ENCODE measurements at places on chromosomes 1 and 21.

- no peak for DNase-seq
These were observed 2.3 kb upstream of the ATP2B4 start for GRCh38 chr1:203624341-203624712.

DNA sequence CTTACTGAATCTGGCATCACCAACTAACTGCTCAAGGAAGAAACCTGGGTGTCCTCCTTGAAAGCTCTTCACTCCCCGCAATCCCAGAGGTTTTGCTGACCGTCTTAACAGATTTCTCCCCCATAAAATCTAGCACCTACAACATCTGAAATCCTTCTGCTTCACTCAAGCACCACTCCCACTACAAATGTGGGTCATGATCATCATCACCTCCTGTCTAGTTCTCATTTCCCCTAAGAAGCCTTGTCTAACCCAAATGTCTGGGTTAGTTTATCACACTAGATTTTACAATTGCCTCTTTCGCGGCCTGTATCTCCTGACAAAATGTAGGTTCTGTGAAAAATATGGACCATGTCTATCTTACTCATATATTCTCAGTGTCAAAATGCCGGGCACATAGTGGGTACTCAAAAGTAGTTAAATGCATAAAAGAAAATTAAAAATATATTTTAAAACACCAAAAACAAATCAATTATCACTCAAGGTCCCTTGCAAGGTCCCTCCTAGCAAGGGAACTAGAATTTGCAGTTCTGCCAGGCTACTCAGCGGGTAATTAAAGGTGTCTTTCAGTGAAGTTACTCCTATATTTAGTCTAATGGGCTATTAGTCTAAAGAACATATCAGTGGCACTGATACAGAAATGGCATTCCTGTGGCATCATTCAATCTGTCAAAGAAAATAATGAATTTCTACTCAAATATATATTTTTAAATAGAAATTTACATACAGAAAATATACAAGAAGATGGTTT, 19.6 kb downstream of the C21orf91 start:
- DNase-seq = peak; percentile 11

DNA sequence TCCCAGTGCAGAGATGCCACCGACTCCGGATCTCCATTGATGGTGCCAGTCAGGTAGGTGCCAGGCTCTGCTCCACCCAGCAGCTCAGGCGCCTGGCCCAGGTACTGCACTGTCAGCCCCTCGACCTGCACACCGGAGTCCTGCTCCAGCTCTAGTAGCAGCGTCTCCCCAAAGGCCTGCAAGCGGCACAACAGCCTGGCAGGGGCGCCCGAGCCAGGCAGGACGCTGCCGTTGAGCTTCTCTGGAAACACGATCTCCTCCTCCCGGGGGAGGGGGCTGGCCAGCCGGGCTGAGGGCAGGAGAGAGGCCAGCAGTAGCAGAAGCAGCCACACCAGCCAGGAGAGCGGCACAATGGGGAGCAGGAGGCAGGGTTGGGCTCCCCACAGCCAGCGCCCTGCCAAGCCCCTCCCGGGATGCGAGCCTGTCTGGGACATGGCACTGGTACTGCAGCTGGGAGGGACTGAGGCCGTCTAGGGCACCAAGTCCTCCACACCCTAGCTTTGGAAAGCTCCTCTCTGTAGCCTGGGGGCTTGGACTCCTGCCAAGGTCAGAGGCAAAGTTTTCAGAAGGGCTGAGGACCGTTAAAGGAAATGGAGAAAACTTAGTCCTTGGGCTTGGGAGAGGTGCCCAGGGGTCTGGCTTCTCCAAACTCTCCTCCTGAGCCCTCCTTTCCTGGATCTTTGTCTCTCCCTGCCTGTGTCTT, 509 bp downstream of the ADAMTS4 start:
- DNase-seq = no peak

DNA sequence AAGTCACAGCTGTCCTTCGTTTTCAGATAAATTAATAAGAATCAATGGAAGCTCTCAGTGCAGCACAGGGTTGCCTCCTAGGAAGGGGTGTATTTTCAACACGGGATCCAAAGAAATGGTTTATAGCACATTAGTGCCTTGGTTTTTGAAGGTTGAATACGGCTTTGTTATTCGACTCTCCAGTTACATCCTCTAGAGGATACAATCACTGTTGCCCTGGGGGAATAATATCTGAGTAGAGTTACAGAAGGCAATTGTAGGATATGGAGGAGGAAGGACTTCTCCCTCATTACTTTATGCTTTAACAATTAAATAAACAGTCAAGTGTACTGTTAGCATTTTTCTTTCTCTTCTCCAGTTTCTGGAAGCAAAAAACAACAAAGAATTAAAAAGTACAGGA, 14.3 kb upstream of the ZNF326 start:
- DNase-seq = no peak

DNA sequence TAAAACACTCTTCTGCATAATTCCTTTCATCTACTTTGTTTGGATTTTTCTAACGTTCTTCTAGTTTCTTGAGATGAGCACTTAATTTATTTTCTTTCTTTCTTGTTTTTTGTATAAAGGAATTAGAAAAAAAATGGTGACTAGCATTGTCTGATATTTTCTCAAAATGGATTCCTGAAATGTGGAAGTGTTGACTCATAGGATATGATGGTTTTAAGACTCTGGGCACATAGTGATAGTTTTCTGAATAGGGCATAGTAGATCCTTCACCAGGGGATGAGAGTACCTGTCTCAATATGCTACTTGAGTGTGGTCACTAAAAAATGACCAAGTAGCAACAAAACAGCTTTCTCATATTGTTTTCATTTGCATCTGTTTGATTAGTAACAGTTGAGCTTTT, 100.9 kb downstream of the PEX14 start:
- no peak for DNase-seq

- DNase-seq = no peak
These were observed 202.4 kb upstream of the L1TD1 start for GRCh38 chr1:61992257-61992656.

- no peak for DNase-seq
These were observed 67.3 kb downstream of the TGFBR3 start for GRCh38 chr1:91818713-91818975.

DNA sequence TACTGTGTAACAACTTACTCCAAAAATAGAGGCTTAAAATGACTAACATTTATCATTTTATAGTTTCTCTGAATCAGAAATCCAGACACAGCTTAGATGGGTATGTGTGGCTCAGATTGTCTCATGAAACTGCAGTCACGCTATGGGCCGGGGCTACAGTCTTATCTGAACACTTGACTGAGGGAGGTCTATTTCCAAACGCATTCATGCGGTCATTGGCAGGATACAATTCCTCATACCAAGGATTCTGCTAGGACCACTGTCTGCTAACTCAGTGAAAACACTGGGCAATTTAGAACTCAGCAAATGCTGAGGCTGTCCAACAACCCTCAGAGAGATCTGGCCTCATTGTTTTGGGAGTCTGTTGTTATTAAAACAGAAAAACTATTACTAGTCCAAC, 178.6 kb downstream of the TBX15 start:
- DNase-seq = no peak

DNA sequence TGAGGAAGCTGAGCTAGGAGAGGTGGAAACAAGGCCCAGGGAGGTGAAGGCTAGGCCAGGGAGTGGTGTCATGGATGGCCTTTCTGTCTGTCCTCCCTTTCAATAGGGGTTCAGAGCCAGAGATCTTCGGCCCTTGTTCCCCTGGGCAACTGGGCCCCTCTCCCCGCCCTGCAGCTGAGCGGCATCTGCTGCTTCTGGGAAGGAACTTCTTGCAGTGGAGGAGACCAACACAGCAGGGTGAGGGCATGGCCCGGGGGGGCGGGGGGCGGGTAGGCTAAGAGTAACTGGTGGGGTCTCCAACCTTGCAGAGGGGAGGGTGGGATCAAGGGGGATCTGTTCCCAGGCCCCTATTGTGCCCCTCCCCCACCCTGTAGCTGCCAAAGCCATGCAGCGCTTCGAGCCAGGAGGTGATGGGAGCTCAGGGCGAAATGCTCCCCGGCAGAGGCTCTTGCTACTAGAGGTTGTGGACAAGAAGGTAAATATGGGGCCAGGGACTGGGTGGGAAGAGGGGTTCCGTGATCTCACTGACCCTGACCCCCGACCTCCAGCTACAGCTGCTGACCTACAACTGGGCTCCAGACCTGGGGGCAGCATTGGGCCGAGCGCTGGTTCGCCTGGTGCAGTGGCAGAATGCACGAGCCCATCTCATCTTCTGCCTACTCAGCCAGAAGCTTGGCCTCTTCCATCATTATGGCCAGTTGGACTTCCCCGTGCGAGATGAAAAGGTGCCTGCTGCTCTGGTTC, 11.7 kb downstream of the HYI start:
- DNase-seq = no peak

DNA sequence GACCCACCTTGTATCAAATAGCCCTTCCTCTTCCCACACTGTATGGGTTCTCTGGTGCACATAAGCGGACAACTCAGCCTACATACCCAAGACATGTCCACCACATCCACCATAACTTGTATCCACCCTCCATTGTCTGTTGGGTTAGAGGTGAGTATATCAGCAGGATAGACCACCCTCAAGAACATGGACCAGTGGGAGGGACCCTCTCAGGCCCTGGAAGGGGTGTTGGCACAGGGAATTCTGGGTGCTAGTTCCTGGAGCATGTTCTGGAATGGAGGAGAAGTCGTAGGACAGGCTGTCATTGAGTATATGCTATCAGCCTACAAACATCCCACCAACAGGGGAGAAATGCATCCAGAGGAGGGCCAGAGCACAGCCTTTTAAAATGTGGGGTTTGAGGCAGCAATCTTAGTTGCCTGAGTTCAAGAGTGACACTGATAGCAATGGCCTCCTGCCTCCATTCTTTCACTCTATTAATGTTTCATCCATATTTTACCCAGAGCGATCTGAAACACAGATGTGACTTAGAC, 7.5 kb downstream of the CD55 start:
- DNase-seq = no peak

DNA sequence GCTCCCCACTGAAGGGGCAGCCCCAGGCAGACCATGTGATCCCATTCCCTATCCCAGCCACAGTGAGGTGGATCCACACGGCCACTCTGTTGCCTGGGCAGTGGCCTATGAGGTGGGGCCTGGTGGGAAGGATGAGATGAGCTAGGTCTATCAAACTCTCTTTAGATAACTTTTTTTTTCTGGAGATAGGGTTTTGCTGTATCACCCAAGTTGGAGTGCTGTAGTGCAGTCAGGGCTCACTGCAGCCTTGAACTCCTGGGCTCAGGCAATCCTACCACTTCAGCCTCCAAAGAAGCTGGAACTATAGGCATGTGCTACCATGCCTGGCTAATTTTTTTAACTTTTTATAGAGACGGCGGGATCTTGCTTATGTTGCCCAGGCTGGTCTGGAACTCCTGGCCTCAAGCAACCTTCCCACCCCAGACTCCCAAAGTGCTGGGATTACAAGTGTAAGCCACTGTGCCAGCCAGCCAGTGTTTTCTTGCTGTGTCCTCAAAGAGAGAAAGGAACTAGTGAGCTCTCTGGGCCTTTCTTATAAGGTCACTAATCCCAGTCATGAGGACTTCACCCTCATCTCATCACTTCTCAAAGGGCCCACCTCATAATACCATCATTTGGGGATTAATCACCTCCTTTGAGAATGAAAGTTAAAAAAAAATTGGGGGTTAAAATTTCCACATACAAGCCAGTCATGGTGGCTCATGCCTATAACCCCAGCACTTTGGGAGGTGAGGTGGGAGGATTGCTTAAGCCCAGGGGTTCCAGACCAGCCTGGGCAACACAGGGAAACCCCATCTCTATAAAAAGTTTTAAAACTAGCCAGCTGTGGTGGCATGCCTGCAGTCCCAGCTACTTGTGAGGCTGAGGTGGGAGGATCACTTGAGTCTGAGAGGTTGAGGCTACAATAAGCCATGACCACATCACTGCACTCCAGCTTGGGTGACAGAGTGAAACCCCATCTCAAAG, 36.6 kb downstream of the H3-3A start:
- no peak for DNase-seq

DNA sequence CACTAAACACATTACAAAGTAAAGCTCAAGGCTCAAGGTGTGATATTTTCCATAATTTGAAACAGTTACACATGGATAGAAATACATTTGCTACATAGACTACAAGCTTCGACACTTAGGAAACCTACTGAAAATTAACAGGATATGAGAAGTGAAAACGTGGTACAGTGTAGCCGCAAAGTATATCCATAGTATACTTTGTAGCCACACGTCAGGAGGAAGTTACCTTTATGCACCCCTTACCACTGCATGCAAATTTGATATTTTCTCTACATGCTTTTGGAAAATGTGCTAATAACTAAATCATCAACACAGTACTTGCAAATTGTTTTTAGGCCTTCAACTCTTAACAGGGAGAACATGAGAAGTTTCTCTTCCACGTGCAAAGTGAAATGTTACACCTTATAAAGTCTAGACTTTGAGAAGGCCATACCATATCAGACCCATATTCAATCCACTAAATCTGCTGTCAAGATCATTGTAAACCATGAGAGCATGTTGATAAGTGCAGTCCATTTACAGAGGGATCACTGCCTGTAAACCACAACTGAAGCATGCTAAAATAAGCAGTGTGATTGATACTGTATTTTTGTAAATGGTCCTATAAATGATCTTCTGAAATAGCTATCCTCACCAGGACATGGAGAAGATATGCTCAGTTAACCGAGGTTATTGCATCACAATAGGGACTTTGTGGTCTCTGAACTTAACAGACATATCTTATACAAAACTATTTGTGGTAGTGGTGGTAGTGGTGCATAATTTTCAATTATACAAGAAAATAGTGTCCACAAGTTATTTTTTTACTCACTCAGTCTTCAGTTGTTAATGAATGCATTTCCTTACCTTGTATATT, 64.7 kb downstream of the VAV3 start:
- DNase-seq = peak; percentile 44

- no peak for DNase-seq
These were observed 62.6 kb downstream of the SUSD4 start for GRCh38 chr1:223301371-223301770.

- no peak for DNase-seq
These were observed 358.9 kb upstream of the SGIP1 start for GRCh38 chr1:66175098-66175497.

DNA sequence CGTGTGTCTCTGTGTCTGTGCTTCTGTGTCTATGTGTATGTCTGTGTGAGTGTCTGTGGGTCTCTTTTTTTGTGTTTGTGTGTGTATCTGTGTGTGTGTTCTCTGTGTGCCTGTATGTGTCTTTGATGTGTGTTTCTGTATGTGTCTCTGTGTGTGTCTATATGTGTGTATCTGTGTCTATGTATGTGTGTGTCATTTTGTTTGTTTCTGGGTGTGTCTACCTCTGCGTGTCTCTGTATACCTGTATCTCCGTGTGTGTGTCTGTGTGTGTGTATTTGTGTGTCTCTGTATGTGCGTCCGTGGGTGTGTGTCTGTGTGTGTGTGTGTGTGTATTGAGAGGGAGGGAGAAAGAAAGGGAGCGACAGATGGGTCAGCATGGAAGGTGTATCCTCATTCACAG, 106.3 kb upstream of the TRABD2B start:
- no peak for DNase-seq

DNA sequence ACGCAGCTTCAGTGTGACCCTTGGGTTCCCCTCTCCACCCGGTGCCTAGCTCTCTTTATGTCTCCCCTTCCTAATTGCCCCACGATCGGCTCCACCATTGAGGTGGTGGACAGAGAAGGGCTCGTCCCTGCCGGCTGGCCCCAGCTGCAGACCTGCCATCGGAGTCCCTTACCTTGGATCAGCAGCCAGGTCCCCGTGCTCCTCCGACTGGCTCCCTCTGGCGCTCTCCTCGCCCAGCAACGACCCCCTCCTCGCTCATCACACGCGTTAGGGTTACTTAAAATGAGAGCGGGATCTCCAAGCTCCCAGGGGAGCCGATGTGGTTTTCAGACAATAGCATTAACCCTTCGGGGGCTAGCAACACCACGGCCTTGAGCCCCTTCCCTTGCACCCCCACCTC, 8.1 kb upstream of the ETV3L start:
- no peak for DNase-seq

GRCh38 chr1:246784621-246785493, 60.6 kb downstream of the SCCPDH start:
- DNase-seq = peak; percentile 68
